Activated naive CD8-positive, alpha-beta T cell treated with anti-CD3 and anti-CD28 coated beads for 36 hours (primary cell): ENCODE measurements at places on chromosomes 4 and X.

GRCh38 chrX:69031181-69031580 lies 134.1 kb downstream of the PJA1 start:
- DNase-seq, result no peak

DNA sequence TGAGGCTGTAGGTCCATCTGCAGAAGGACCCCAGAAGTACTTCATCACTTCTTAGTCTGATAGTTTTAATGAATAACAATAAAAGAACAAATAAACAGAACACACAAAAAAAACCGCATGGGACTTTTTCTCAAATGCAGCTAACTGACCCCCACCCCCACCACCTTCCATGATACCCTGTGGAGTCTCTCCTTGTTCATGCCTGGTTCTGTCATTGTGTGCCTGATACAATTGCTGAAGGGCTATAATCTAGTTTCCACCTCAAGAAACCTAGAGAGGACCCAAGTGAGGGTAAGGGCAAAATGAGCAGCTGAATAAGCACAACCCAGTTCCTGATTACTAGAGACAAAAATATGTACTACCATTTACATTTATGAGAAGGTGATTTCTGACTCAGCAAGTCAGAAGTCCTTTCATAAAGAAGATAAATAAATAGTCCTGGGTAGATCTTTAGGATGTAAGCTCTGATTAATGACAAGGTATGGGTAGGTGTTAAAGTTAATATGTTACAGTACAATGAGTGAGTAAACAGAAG lies 155.1 kb downstream of the TMA16 start:
- DNase-seq, result no peak

DNA sequence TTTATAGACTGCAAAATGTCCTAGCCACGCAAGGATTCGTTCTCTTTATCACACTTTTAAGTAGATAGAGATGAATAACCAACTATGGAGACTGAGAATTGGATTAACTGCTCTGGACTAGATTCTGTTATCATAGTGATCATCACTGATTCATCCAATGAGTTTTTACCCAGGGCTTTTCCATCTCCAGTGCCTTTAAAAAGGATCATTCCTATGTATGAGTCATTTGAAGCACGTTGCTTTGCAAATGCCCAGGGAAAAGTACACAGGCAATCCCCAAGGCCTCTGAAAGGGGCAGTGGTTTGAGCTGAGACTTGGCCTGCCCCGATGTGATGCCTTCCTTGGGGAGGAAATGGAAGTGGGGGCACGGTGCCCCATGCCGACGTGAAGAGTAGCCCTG lies 122.7 kb upstream of the PSAPL1 start:
- DNase-seq, result no peak

GRCh38 chrX:149073479-149073878 lies 431.6 kb downstream of the IDS start:
- DNase-seq, result no peak

GRCh38 chr4:10054571-10055041 lies 33.3 kb upstream of the SLC2A9 start:
- no peak for DNase-seq

DNA sequence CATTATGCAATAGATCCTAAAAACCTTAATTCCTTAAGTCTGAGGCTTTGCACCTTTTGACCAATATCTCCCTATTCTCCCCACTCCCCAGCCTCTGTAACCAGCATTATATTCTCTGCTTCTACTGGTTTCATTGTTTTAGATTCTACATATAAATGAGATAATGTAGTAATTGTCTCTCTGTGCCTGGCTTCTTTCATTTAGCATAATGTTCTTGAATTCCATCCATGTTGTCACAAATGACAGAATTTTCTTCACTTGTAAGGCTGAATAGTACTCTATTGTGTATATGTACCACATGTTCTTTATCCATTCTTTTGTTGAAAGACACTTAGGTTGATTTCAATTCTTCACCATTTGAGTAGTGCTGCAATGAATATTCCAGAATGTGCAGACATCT lies 66.0 kb downstream of the MAGEC1 start:
- DNase-seq, result no peak

- no peak for DNase-seq
Observed at GRCh38 chr4:15362541-15362940, 65.3 kb upstream of the C1QTNF7 start.

- DNase-seq, result peak; percentile 14
Observed at GRCh38 chr4:182975806-182976205, 58.6 kb upstream of the DCTD start.

GRCh38 chrX:71282514-71283402 lies 677 bp upstream of the NONO start:
- DNase-seq, result peak; percentile 43
